RPMI7951 (cell line): ENCODE measurements at places on chromosomes 3 and 15. TPM values are rescaled to one million over a fixed set of nuclear protein-coding genes. Genes with fewer than 3 reads are reported as not detected.

DNA sequence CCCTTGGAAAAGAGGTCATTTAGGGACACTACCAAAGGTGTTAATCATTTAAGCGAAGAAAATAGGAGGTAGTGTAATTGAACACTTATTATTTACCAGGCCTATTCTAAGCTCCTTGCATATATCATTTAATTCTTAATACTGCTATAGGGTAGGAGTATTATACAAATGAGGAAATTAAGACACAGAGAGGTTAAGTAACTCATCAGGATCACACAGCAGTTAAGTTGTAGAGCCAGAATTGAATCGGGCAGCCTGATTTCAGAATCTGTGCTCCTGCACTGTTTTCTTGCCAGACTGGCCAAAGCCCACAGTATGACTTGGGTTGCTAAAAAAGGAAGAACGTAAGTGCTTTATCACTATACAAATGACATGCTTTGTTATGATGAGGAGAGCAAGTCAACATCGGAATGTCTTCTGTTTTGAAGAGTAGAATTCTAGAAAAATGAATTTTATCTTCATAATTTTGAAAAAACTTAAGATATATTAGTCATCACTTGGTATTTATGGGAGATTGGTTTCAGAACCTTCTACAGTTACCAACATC, 31.4 kb downstream of the HPS3 start:
- no peak for DNase-seq

- DNase-seq = peak; percentile 51
Observed at GRCh38 chr15:45402955-45403877, 24.9 kb upstream of the GATM start.

GRCh38 chr3:152574461-152575079, 260.4 kb upstream of the P2RY1 start:
- peak; percentile 39 for DNase-seq

DNA sequence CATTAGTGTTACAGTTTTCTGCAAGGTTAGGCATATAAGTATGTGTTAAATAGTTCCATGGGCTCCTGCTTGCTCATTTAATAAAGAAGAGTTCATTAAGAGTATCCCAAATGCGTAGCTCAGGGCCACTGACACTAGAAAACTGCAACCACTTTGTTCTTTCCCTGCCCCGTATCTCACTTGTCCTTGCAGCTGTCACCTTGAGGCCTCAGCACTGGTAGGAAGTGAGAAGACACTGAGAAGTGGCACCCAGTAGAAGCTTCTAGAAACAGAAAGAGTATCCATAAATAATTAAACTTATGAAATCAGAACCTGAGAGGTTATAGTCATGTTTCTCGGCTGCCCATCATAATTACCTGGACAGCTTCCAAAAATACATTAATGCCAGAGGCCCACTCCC, 266.0 kb downstream of the KCNMB2 start:
- DNase-seq = no peak

DNA sequence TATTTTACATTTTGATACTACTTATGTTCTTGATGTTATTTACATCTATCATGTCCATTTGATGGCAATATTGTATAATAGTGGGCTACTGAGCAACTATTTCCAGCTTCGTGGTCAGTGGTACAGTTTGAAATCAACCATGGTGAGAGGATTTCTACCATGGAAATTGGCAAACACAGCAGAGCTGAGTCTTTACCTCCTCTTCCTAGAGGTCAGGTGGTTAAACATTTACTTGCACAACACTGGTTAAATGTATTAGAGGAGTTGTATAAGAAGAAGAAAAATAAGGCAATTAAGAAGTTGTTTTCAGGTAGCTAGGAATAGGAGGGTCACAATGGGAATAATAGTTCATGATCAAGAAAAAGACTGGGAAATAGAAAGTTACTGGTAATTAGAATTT, 7.2 kb upstream of the PPM1L start:
- no peak for DNase-seq

Gene DAZL
- total RNA-seq = not detected in 2 replicates

Gene OR5K2
- total RNA-seq = not detected in 2 replicates

Gene KLHL40
- not detected in 2 replicates for total RNA-seq

Gene TMEM266
- not detected in 2 replicates for total RNA-seq
